ENCODE measurements at places on chromosomes 3 and 15.
A peak's percentile ranks its signal among the peaks of the same experiment; 100 is the strongest.

- DNase-seq, result no peak
Measured at GRCh38 chr3:140453750-140454149, 224.1 kb upstream of the TRIM42 start.

- no peak for DNase-seq
Measured at GRCh38 chr3:34056181-34056910, 257.9 kb downstream of the PDCD6IP start.

DNA sequence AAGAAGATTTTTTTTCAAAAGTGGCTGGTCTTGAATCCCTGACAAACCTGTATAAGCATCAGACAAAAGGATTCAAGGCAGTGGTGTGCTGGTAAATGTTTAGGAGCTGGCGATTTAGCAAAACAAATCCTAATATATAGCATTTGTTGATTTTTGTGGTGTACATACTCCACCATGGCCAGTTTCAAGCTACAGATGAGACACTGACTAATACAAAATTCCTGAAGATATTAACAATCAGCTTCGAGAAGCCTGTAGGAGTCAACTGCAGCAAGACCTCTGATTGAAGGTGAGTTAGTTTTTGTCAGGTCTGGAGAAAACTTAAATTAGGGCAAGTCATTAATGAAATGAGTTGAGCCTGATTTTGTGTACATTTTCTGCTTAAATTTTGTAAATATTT is 6.7 kb downstream of the STRIT1 start:
- no peak for DNase-seq

- DNase-seq, result no peak
Measured at GRCh38 chr3:177330779-177331178, 133.5 kb upstream of the TBL1XR1 start.

GRCh38 chr3:123302961-123303360 is 101.2 kb downstream of the SEC22A start:
- DNase-seq, result no peak

DNA sequence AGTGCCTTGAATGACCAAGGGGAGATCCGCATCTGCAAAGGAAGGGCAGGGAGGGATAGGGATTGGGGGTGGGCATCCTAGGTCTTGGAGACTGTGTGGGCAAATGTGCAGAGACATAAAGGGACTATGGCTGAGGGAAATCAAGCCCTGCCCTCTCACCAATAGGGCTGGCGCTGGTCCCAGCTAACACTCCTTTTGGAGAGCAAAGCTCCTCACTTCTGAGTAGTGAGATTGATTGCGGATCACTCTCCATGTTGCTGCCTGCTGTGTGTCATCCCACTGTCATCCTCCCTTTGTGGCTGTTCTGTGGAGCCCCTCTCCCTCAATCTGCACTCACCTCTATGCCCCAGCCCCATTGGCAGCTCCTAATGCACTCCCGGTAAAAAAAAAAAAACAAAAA is 2.2 kb upstream of the CELSR3 start:
- DNase-seq, result no peak

DNA sequence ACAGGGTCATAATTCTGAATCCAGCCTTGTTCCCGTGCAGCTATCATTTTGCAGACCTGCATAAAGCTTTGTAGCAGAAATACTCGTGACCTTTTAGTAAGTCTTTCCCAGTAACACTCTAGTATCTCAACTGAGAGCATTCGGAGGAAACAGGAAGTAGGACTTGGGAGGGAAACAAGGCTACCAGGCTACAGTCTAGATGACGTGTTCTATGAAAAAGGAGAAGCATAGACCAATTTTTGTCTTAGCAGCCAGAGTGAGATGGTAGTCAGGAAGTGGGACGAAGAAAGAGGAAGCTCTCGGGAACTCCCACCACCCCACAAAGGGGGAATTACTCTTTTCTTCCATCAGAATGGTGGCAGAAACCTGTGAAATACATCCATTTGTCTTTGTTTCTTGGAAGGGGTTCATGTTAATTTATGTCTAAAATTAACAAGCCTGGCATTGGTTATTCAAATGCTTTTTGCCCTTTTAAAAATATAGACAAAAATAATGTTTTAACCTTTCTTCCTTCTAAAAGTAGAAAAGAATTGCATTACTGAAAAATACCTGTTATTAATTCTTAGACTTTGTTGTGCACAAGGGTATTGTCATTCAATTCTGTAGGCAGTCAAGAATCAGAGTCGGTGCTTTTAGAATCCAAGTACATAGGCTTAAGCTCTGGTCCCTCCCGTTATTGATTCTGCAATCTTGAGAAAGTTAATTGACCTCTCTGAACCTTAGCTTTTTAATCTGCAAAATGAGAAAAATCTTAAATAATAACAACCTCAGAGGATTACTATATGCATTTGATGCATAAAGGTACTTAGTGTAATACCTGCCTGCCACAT is 1.6 kb upstream of the SUCNR1 start:
- DNase-seq, result peak; percentile 92

- DNase-seq, result no peak
Measured at GRCh38 chr3:193673845-193674244, 80.8 kb downstream of the OPA1 start.

DNA sequence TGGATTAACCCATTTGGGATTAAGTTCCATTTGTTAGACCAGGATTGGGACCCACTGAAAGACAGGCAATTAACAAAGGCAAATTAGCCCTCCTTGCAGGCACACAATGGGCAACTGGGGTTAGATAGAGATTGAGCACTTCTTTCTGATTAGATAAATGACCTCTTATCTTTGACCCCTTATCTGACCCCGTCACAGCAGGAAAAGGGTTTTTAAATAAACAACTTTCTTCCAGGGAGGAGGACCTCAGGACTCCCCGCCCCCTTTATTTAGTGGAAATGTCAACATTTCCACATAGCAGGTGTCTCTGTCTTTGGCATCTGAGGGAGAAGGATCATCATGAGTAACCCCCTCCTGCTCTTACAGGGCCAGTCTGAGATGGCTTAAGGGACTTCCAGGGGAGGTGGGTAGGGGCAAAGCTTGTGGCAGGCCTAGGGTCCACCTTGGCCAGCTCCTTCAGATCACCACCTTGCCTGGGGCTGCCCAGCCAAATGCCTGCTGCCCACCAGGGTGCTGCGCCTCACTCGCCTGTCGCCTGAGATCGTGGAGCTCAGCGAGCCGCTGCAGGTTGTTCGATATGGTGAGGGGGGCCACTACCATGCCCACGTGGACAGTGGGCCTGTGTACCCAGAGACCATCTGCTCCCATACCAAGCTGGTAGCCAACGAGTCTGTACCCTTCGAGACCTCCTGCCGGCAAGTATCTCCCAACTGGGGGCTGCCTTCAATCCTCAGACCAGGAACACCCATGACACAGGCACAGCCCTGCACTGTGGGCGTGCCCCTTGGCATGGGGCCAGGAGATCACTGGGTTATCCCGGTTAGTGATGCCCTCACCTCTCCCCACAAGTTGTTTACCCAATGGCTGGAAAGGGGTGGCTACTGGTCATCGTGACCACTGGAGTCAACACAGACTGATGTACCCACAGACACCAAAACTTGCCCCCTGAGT is 2.6 kb upstream of the WDR6 start:
- DNase-seq, result no peak

GRCh38 chr3:168714609-168715240 is 619.0 kb upstream of the GOLIM4 start:
- DNase-seq, result no peak

GRCh38 chr3:148146947-148147826 is 550.5 kb upstream of the AGTR1 start:
- DNase-seq, result no peak

GRCh38 chr3:175932586-175932985 is 1073.5 kb downstream of the NAALADL2 start:
- no peak for DNase-seq

GRCh38 chr15:91129436-91129835 is 29.4 kb downstream of the SV2B start:
- no peak for DNase-seq

- no peak for DNase-seq
Measured at GRCh38 chr3:10983219-10983916, 9.2 kb upstream of the SLC6A1 start.

- no peak for DNase-seq
Measured at GRCh38 chr3:11878837-11879236, 32.2 kb upstream of the TAMM41 start.

GRCh38 chr15:55481842-55482241 is 26.2 kb downstream of the DNAAF4 start:
- no peak for DNase-seq

- no peak for DNase-seq
Measured at GRCh38 chr15:79028411-79028964, 62.1 kb downstream of the RASGRF1 start.

- DNase-seq, result no peak
Measured at GRCh38 chr3:42503957-42504333, 1.5 kb downstream of the VIPR1 start.

DNA sequence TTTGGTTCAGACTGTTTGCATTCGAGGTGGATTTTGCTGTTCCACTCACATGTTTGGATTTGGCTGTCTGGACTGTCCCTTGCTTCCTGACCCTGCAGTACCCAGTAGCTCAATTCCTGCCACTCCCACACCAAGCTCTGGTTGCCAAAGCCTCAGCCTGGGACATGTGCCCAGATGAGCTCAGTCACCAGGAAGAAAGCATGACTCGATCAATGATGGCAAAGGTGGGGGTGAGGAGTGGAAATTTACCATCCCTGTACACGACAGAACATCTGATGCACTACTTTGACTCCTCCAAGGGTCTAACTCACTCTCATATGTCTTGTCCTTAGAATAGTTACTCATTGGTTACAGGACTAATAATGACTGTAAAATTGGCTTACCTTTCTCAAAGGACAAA is 45.2 kb downstream of the ZNF385D start:
- no peak for DNase-seq

DNA sequence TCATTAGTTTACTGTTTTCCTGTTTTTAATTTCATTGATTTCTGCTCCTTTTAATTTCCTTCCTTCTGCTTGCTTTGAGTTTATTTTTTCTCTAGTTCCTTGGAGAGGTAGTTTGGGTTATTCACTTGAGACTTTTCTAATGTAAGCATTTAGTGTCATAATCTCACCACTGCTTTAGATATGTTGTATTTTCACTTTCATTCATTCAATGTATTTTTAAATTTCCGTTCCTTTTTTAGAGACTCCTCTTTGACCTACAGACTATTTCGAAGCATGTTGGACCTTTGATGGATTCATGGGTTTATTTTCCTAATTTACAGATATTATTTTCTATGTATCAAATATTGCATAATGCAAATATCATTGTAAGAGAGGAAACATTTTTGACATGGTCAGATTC is 23.3 kb downstream of the KLHL18 start:
- no peak for DNase-seq

- no peak for DNase-seq
Measured at GRCh38 chr3:80043226-80043625, 275.4 kb upstream of the ROBO1 start.

DNA sequence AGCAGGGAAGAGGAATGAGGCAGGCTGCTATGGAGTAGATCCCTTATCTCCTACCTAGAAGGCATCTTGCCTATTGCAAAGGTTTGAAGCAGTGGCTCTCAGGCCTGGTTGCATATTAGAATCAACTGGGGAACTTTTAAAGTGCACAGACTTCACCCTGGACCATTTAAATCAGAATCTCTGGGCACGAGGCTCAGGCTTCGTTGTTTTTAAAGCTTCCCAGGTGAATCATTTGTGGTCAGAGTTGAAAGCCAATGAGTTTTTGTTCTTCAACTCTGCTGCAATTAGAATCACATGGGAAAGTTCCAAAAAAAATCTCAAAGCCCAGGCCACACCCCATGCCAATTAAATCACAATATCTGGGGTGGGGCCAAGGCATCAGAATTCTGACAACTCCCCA is 773.1 kb downstream of the AGBL1 start:
- no peak for DNase-seq

- DNase-seq, result peak; percentile 50
Measured at GRCh38 chr15:77496715-77497109, 76.0 kb downstream of the HMG20A start.

DNA sequence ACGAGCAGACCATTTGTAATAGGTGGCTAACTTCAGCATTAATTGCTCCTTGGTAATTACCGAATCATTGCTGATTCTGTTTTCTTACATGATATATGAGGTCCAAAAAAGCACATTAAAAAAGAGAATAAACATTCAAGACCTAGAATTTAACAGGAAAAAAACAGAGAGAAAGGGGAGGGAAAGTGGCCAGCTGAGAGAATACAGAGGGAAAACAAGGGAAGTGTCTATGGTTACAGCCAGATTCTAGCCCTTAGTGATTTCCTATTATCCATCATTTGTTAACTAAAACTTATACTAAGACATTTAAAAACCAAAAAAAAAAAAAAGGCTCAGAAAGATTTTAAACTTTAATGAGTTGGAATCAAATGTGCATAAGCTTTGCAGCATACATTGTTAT is 168.7 kb downstream of the LRTM1 start:
- DNase-seq, result no peak

DNA sequence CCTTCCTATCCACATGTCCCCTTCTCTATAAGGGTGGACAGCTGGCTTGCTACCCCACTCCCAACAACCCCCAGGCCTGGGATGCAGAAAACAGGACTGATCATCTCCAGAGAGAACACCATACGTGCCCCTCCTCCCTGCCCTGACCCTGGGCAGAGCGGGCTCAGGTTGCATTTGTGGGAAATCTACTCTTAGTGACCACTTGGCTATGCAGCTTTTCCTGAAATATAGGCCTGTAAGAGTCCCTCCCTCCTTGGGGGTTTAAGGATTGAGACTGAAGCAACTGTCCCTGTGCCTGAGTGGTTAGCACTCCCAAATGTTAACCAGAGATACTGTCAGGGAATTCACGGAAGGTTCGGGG is 11.7 kb downstream of the SH2D7 start:
- no peak for DNase-seq

GRCh38 chr3:179606534-179607085 is 2.0 kb downstream of the NDUFB5 start:
- DNase-seq, result no peak

DNA sequence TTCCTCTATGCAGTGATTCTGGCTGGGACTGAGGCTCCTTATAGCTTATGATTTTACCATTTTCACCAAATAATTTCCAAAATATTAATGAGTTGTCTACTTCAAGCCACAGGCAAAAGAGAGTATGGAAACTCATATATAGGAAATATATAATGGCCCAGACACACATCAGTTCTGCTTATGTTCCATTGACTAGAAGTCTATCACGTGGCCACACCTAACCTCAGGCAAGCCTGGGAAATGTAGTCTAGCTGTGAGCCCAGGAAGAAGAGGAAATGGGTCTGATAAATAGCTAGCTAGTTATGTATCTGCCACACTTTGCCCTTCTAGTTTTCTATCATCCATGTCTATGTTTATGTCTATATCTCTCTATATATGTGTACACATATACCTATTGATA is 195.1 kb downstream of the OTOL1 start:
- DNase-seq, result no peak

GRCh38 chr3:101531473-101532086 is 18.6 kb upstream of the SENP7 start:
- no peak for DNase-seq

DNA sequence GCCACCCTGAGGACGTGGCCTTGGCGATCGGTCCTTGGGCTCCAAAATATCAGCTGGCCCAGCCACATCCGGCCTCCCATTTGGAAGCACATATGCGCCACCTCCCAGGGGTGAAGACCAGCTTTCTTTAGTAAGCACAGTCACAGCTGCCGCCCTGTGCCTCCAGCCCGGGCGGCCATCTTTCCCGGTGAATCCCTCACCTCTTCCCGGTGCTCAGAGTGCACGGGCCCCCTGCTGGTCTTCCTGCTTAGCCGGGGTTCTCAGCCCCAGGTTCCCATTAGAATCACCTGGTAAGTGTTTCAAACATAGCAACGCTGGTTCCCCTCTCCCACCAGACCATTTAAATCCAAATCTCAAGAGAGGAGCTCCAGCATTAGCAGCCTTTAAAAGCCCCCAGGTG is 232.2 kb downstream of the VPS13C start:
- no peak for DNase-seq

Measured in GDM1 (cell line).